ENCODE measurements at places on chromosomes 1 and 21.

DNA sequence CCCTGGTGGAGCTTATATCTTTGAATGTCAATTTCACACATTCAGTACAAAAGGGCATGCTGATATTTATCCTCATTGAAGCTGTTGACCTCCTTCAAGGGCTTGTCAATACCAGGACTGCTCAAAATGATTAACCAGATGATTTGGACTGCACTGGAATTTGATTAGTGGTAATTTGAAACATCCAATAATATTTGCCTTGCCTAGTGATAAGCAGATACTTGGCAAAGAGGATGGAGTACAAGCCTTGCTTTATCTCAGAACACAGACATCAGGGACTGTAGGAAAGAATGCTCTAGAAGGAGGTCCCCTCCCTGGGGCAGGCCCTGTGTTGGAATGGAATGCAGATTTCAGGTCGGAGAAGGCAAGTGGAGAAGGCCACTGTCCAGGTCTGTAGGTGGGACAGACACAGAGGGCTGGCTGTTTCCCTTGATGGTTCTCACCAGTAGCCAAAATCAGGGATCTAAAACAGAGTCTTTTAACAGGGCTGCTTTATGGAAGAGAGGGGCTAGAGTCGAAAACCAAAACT, 64.8 kb upstream of the ZNF648 start:
- DNase-seq = no peak

GRCh38 chr21:45265721-45266517, 21.8 kb downstream of the POFUT2 start:
- no peak for DNase-seq

GRCh38 chr1:33247545-33247944, 8.7 kb upstream of the ZNF362 start:
- no peak for DNase-seq

DNA sequence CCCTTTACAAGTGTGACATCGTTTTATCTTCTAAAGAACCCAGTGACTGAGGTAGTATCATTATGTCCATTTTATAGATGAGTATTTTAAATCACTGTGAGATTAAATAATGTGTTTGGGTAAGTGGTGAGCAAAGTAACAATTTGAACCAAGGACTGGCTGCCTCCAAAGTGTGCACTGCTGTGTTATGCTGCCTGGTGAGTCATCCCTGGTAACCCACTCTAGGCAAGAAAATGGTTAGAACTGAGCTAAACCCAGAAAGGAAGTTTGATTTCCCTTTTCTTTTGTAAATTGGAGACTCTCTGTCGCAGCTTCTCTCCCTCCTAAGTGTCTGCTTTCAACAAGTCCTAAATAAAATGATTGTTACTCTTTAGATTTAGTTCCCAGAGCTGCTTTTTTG, 342.8 kb upstream of the KAZN start:
- DNase-seq = peak; percentile 26

GRCh38 chr1:154998201-154998780, 4.3 kb upstream of the ZBTB7B start:
- DNase-seq = no peak

DNA sequence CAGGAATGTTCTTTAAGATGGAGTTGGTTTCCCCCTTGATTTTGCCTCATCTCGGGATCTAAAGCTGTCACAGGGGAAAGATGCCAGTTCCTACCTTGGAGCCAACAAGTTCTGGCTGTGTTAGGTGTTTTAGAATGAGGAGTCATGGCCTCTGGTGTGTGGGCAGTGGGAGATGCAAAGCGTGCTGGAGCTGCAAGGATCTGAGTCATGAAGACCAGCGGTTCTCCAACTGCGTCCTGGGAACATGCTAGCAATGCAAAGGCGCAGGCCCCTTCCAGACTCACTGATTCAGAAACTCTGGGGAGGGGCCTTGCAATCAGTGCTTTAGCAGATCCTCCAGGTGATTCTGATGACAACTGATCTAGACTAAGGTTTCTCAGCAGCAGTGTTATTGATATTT, 109.1 kb downstream of the UCK2 start:
- DNase-seq = no peak

DNA sequence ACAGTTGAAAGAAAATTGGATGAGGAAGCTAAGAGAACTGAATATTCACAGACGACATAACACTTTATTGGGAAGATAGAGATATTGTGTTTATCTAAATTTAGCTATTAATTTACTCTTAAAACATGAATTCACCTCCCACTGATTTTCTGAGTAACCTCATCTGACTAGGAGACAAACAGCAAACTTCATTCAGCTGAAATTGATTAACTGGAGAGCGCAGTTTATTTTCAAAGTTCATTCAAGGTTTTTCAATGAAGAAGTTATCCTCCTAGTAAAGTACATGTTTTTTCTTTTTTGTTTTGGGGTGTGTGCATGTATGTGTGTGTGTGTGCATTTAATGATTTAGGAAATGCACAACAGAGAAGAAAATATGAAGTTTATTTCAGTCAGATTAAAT, 215.0 kb downstream of the KCNT2 start:
- no peak for DNase-seq

DNA sequence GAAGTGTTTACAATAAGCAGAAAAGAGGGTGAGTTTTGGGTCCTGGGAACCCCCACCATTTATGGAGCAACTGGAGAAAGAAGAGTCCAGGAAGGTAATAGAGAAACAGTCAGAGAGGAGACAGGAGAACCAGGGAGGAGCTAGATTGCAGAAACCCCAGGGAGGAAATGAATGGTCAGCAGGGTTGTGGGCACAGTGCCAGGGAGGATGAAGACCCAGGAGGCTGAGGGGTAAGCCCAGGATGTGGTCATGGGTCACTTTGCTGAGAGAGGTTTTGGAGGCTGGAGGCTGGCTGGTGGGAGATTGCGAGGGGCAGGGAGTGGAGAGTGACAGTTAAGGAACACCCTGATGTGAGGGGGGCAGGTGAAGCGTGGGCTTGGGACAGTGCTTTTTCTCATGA, 169.9 kb upstream of the CSF3R start:
- DNase-seq = peak; percentile 41

- DNase-seq = no peak
Observed at GRCh38 chr1:84598846-84599741, 24.9 kb upstream of the CTBS start.
